Right renal pelvis (tissue), 4 donors: ENCODE measurements at places on chromosomes 6 and 20. TPM values are rescaled to one million over a fixed set of nuclear protein-coding genes. Genes with fewer than 3 reads are reported as not detected.

GRCh38 chr6:42041481-42042053 is 8.8 kb upstream of the TAF8 start:
- DNase-seq, result no peak

DNA sequence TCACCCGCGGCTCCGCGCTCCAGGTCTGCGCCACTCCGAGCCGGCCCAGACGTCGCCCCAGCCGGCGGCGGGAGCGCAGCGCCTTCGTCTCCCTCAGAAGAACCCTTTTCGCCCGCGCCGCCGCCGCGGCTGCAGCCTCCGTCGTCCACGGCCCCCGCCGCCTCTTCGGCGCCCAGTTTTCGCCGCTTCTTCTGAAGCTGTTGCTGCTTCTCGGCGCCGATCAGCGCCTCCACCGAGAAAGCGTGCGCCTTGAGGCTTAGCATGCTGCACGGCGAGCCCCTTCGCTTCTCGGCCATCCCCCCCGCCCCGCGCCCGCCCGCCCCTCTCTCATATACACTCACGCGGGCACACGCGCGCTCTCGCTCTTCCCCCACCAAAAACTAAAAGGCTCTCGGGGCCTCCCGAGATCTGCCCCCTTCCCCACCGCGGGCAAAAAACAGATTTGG is 489 bp downstream of the TBX18 start:
- no peak for DNase-seq

DNA sequence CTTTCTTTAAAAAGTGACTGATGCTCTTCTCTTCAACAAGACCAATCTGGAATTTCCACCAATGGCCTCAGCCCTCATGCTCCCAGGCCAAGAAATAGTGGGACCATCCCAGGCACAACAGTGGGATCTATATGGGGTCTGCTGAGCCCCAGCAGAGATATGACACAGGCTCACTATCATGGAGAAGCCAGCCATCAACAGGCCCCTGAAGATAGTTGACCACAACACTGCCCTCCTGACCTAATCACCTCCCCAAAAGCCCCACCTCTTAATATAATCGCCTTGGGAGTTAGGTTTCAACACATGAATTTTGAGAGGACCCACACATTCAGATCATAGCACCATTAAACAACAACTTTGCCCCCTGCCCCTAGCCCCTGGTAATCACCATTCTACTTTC is 16.8 kb upstream of the MCM3 start:
- no peak for DNase-seq

DNA sequence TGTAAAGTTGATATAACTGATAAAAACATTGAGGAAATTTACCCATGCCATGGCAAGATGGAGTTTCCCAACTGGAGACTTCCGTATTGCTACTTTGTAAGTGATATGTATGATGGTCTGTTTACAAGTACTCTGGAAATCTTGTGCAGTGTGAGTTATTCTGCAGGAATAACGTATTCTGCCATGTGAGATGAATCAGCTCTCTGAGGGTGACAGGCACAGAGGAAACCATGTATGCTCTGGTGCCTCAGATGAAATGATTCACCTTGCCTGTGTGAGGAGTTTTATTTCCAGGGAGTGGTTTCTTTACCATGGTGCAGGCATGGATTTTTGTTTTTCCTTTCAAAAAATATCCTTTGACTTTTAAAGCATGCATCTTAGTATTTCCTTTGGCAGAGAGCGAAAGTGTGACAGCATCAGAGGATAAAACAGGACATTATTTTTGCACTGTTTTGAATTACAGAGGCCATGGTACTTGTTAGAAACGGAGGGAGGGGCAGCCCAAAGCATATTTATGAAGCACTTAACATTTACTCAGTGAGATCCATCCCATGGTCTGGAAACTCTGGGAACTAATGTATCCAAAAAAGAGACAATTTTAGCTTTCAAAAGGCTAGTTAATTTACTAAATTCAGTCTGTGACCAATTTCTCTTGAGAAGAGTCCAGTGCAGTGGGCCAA is 36.0 kb upstream of the MTRF1L start:
- DNase-seq, result no peak

Gene ARFGEF3
- 8.2 TPM for polyA plus RNA-seq

Gene METTL24
- 12.8 TPM for polyA plus RNA-seq
